ENCODE measurements at places on chromosomes 4 and X.

- DNase-seq, result no peak
Measured at GRCh38 chrX:121761845-121762244, 714.4 kb downstream of the GLUD2 start.

GRCh38 chr4:182141061-182141460 lies 102.1 kb upstream of the TENM3 start:
- DNase-seq, result no peak

DNA sequence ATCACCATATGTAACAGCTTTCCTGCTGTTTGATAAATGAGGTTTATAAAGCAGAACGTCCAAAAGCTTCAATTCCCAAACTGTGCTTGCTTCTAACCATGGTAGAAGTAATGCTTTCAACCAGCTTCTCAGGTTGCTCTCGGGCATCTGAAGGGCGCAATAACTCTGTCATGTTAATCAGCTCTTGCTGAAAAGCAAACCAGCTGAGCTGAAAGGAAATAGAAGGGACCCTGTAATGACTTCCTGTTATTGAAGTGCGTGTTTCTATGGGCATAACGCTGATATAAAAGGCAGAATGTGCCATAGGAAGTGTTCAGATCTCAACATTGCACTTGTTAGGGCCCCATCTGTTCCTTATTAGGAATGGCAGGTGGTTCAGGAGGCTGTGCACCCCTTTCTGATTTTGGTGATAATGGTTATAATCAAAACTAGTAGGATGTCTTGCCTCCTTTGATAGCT lies 21.2 kb downstream of the HERC3 start:
- DNase-seq, result no peak

GRCh38 chr4:84224522-84224921 lies 274.6 kb downstream of the NKX6-1 start:
- DNase-seq, result no peak

DNA sequence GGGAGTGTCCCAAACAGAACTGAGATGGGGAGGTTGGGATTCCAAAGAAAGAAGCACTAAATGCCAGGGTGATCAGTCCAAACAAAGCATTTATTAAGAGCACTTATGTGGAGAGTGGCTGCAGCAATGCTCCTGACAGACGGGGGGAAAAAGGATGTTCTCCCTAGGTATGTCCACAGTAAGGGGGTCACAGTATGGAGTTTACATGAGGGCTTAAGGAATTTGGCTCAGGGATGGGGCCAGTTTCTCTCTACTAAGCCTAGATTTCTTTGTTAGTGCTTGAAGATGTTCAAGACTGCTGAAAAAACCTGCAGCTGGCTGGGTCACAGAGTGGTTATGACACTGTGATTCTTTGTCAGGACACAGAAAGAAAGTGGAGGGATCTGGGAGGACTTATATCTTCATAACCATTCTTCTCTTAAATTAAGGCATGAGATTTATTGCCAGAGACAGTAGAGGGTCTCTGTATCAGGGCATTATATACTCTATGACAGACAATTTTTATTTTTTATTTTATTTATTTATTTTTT lies 1468.0 kb downstream of the C4orf33 start:
- no peak for DNase-seq

DNA sequence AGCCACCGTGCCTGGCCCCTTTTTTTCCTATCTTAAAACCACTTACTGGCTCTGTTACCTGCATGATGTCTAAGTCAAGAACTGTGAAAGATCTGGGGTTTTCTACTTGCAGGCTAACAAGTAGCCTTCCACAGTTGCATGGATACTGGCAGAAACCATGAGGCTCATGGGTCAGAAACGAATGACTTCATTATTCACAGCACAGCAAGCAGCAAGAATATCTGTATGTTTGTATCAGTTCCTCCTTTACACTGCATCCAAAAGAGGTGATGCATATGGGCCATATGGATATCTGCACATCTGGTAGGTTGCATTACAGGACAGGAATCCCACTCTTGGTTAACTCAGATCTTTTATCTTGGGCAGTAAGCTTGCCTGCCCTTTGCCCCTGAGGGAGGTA lies 154.9 kb upstream of the NUDT6 start:
- DNase-seq, result no peak

DNA sequence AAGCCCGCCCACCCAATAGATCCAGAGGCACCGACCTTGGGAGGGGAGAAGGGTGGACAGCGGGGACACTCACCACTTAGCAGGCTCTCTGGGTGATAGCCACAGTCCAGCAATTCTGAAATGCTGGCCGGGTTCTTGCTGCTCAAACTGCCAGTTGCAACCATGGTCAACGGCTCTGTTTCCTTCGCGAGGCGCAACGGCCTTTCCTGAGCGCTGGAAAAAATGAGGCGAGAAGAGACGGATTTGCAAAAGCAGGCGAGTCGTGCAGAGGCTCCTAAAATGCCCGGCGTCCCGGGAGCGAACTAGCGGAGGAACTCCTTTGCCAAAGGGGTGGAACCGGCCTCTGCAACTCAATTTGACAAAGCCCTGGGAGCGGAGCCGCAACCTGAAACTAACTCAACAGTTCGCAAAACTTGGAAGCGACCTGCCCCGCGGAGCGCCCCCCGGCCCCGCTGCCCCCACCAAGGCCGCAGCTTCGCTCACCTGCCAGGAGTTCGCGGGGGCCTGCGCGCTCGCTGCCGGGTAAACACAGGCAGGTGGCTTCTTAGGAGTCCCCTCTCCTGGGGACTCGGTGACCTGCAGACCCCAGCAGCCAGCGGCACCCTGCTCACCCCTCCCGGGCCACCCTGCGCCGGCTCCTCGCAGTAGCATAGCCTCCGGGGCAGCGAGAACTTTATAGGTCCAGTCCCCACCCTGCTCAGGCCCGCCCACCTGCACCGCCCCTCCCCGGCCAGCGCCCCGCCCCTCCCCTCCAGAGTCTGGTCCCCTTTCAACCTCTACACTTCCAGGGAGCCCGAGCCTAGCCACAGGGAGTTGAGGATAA lies at the start of gene DDIT4L:
Gene DDIT4L, minus strand, starts transcription at position 649 of the 823 bp plus-strand sequence. Its CDS starts 485 bp downstream, at position 164.
- no peak for DNase-seq

GRCh38 chr4:41957634-41958033 lies 22.4 kb downstream of the TMEM33 start:
- no peak for DNase-seq

GRCh38 chrX:19960913-19961312 lies 29.9 kb downstream of the BCLAF3 start:
- no peak for DNase-seq

DNA sequence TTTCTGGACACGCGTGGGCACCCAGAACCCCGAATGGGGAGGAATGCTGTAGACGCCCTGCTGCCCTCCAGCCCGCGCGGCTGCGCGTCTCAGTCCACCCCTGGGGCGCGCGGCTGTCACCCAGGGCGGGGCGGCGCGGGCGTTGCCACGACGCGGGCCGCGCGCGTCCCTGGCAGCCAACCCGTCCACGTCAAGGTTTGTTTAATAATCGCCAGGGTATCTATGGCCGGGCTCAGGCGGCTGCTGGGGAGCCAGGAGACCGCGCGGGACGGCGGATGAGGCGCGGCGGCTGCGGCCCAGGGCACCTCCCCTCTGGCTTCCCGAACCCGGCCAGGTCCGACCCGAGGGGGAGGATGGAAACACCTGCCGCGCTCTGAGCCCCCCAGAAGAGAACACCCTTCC lies at the start of gene SPATA18:
Gene SPATA18, plus strand, starts transcription at position 92 of the 402 bp plus-strand sequence. CDS start 401 bp downstream, outside the sequence.
- no peak for DNase-seq

DNA sequence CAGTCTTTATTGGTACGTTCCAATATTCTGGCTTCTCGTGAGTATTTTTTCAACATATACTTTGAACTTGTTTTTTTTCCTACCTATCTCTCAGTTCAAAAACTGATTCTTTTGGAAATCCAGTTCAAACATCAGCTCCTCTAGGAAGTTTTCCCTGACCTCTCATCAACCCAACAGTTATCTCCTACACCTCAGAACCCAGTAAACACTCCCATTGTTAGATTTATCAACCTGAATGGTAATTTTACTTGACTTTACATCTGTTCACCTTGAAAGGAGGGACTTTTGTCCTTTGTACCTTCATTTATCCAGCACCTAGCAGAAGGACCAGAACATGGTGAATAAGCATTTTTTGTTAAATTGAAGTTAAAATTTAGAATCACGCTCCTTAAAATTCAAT lies 13.6 kb downstream of the CAMK2D start:
- DNase-seq, result no peak

GRCh38 chr4:156803056-156803455 lies 168.5 kb downstream of the PDGFC start:
- DNase-seq, result no peak

GRCh38 chrX:141220342-141221008 lies 21.8 kb downstream of the SPANXC start:
- no peak for DNase-seq

- no peak for DNase-seq
Measured at GRCh38 chrX:109596015-109596414, 29.0 kb downstream of the KCNE5 start.

GRCh38 chrX:136021903-136022302 lies 36.7 kb downstream of the SLC9A6 start:
- DNase-seq, result no peak

GRCh38 chrX:20067709-20068561 lies 48.8 kb downstream of the MAP7D2 start:
- DNase-seq, result no peak
